NT2/D1 (cell line): ENCODE measurements at places on chromosomes 7 and 10.

DNA sequence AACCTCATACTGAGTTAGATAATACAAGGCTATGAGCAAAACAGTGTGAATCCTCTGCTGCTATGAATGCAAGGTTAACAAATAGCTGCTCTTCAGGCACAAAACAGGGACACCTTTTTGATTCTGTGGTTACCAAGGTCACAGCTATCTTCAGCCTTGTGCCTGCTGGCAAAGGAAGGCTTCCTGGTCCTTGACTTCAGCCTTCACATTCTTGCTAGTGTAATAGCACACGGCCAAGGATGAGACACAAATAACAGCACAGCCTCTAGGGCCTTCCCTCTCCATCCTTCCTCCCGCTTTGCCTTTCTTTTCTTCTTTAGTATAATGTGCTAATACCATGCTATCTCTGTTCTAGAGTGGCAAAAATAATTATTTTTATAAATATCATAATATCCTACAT lies 130.6 kb upstream of the CAV2 start:
- no peak for DNase-seq

GRCh38 chr10:114188900-114189299 lies 9.7 kb downstream of the TDRD1 start:
- DNase-seq, result no peak

- DNase-seq, result no peak
Observed at GRCh38 chr10:1200866-1201807, 145.0 kb downstream of the WDR37 start.

DNA sequence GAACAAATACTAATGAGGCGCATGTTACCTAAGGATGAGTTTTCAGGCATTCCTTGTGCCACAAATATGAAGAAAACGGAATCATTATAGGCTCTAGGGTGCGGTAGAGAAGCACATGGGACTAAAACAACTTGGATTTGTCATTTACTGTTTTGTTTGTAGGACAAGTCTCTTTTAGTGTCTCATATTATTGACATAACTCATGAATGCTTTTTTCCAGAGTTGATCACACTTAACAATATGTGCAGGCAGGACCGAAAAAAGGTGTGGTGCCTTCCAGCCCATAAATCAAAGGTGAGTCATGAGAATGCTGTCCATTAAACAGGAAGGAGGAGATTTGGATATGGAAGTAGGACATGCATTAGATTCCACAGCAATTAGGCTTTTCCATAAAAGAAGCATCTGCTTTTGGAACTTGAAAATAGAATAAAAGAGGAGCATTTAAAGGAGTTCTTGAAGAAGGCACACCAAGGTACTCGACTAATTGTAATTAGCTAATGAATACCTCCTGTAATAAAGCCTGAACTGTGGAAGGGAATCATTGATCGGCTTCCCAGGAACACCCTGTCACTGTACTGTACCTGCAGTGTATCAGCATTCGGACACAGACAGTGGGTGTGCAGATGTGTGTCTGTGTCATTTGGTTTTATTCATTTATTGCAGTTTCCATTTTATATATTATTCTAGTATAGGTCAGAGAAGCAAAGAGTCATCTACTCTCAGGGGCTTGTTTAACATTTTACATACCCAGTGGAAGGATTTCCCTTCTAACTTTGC lies 119.7 kb upstream of the KLF14 start:
- DNase-seq, result no peak

DNA sequence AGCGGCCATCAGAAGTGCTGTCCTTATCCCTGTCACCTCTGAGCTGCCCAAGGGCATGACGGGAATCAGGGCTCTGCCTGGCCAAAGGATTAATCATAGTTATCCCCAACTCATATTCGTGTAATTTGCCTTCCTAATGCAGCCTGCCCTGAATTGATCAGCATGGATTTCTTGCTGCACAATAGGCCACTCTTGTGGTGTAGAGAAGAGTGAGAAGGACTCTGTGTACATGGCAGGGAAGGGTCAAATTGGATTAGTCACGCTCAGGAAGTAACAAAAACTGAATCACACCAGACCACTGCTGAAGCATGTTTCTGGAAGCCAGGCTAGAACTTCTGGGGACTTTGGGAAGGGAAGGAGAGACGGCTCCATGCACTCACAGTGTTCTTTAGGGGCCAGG lies 227.0 kb downstream of the BUB3 start:
- DNase-seq, result no peak

- no peak for DNase-seq
Observed at GRCh38 chr7:155373359-155374273, 75.9 kb downstream of the INSIG1 start.
